DMS 273 treated with DMSO at 0.1 percent for 48 hours (cell line): ENCODE measurements at places on chromosomes 4 and X.

DNA sequence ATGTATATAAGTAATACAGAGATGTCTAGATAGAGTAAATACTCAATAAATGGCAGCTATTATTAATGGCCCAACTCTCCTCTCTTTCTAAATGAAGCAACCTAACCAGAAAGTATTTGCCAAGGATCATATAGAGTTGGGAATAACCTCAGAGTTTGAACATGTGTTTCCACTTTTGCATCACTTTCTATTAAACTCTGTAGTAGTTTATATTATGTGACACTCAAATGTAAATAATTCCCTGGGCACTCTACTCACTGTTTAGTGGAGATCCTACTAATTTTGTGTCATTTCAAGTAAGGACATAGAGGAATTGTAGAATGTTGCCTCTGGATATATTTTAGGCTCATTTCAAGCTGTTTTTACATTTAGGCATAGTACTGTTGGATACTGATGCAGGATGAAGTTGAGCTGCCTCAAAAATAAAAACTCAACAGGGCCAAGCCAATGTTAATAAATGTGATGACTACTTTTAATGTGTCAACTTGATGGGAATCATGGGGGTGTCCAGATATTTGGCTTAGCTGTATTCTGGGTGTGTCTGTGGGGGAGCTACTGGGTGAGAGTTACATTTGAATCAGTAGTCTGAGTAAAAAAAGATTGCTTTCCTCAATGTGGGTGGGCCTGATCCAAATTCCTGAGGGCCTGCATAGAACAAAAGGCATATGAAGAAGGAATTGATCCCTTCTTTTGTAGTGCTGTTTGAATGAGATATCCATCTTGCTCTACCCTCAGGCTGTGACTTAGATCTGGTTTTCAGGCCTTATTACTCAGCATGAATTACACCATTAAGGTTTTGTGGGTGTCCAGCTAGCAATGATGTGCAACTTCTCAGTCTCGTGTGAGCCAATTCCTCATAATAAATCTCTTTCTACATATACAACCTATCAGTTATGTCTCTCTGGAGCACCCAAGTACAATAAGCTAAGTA, 1368.2 kb downstream of the STIM2 start:
- no peak for DNase-seq

DNA sequence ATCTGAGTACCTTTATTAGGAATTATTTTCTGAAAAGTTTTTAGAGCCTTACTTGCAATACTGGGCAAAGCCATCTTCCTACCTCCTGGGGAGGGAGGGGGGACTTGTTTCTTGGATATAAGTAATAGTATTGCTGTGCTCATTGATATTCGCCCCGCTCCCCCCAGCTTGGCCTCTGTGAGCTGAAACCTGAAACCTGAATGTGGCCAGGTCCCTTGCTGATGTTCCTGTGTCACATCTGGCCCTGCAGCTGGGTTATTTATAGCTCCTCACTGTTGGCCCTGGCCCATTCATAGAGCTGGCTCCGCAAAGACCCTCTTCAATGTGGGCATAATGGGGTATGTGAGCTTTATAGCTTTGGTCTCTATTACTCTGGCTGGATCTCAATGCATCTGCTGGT, 59.5 kb downstream of the FRMPD3 start:
- no peak for DNase-seq

- no peak for DNase-seq
Measured at GRCh38 chr4:34412233-34412632, 1832.1 kb downstream of the ARAP2 start.

DNA sequence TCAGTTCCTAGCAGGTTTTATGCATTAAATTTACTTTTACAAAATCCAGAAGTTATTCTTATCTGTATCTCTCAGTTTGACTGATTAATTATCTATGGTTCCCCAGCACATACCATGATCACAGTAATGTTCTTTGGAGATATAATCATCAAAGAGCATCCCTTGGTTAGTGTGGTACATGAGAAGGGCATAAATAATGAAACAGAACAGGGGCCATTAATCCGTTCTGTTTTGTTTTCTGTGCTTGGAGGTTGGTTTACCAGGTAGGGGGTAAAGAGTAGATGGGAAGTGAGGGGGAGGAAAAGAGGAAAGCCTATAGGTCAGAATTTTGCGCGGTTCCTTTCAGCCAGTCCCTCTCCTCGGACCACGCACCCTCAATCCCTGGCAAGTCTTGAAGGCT, 718.7 kb upstream of the TENM3 start:
- DNase-seq: no peak

GRCh38 chr4:155578219-155578618, 88.4 kb upstream of the GUCY1A1 start:
- no peak for DNase-seq

DNA sequence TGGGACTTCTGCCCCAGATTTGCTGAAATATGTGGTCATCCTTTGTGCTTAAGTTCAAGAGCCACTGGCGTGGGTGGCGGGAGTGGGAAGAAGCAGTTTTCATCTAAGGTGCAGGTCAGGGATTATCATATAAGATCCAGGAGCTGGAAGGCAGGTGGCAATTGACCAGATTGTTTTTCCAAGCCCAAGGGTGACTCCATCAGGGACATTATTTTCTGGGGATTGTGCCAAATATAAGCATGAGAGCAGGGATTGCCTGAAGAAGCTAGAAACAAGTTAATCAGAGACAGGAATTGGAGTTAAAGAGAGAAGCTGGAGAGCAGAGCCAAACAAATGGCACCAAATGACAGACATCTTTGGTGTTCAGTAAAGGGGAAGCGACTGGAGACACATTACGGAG, 19.4 kb upstream of the SEL1L3 start:
- no peak for DNase-seq

DNA sequence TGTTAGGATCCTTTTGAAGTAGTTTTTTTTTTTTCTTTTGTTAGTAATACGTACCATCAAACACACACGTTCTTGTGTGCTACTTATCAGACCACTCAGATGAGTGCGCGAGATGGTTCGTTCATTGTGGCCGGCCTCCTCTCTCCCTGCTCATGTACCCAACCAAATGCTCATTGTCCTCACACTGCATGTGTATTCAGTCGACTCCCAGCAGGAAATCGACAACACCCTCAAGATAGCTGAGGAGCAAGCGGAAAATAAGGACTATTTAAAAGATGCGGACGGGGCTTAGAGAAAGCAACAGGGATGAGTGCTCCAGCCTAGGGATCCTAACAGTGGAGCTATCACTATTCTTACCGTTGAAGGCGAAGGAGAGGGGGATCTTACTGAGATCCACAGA, 72.9 kb upstream of the GUCY1A1 start:
- DNase-seq: no peak

DNA sequence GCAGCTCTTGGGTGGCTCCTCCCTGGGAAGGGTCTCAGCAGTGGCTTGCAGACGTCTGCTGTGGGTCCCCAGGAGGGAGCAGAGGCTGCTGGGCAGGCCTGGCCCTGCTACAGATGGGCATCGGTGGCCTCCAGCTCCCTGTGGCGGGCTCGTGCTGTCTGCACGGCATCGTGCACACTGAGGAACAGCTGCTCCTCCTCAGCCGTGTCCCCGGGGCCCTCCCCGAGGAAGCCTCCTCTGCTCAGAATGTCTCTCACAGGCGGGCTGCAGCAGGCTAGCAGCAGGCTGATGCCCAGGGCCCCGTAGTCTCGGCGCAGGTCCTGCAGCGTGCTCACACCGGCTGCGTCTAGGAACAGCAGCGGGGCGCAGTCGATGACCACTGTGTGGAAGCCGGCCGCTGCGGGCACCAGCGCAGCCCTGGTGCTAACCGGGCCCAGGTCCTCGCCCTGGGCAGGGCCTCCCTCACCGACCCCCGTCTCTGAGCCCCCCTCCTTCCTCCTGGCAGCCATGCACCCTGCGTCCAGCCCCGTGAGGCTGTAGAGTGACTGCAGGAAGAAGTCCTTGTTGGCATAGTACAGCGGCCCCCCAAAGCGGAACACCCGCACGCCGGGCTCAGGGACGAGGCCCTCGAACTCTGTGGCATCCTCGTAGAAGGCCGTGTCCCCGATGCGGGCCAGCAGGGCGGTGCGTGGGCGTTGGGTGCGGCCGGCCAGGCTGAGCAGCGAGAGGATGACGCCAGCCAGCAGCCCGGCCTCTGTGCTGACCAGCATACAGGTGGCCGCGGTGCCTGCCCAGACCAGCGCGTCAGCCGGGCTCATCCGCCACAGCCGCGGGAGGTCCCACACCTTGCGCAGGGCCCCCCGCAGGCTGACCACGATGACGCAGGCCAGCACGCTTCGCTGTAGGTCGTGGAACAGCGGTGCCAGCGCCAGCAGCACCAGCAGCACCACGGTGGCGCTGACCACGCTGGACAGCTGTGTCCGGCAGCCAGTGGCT, 2.2 kb downstream of the IDUA start:
- DNase-seq: no peak

- DNase-seq: no peak
Measured at GRCh38 chr4:21954916-21955315, 6.3 kb upstream of the KCNIP4 start.

- no peak for DNase-seq
Measured at GRCh38 chr4:15188605-15189539, 186.6 kb downstream of the CPEB2 start.

- no peak for DNase-seq
Measured at GRCh38 chr4:74397748-74398426, 32.9 kb downstream of the EREG start.

DNA sequence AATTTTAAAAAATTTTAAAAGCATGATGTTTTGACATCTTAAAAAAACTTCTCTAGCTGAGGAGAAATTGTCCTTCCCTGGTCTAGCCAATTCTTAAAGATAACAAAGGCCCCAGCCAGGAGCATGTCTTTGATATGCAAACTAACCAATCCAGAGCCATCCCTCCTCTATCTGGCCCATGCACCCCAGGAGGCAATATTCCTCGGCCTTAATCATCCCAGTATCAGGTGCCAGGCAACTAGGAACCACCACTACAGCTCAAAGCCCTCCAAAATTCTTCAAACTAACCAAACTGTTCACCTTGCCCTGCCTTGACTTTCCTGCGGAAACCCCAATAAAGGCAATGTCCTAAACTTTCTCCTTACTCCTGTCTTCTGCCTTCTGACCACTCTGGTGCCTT, 97.8 kb upstream of the USP9X start:
- DNase-seq: no peak

- no peak for DNase-seq
Measured at GRCh38 chr4:63728480-63729177, 680.6 kb downstream of the TECRL start.

GRCh38 chr4:165991325-165992180, 118.5 kb downstream of the TLL1 start:
- DNase-seq: no peak

DNA sequence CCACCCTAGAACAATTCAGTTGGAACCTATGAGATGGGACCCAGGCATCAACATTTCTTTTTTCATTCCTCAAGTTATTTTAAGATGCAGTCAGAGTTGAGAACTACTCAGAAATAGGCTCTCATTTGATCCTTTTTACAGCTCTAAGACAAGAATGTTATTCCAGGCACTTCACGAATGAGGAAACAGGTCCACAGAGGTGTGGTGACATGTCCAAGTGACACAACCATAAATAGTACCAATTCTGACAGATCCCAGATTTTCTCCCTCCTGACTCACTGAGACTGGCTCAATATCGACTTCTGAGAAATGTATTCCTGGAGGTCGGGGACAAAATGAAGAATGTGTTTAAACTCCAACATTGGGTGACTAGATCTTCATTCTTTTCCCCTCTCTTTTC, 11.1 kb downstream of the TCEANC start:
- no peak for DNase-seq

DNA sequence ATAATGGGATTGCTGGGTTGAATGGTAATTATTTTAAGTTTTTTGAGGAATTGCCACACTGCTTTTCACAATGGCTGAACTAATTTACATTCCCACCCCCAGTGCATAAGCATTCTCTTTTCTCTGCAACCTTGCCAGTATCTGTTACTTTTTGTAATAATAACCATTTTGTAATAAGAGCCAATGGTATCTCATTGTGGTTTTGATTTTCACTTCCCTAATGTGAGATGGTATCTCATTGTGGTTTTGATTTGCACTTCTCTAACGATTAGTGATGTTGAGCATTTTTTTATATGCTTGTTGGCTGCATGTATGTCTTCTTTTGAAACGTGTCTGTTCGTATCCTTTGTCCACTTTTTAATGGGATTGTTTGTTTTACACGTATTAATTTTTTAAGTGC, 213.1 kb upstream of the HDX start:
- DNase-seq: no peak

- DNase-seq: no peak
Measured at GRCh38 chr4:144611850-144612249, 34.1 kb upstream of the HHIP start.

- DNase-seq: no peak
Measured at GRCh38 chrX:40821780-40822179, 86.4 kb upstream of the MED14 start.

GRCh38 chrX:397575-397974, 10.9 kb upstream of the PPP2R3B start:
- no peak for DNase-seq

DNA sequence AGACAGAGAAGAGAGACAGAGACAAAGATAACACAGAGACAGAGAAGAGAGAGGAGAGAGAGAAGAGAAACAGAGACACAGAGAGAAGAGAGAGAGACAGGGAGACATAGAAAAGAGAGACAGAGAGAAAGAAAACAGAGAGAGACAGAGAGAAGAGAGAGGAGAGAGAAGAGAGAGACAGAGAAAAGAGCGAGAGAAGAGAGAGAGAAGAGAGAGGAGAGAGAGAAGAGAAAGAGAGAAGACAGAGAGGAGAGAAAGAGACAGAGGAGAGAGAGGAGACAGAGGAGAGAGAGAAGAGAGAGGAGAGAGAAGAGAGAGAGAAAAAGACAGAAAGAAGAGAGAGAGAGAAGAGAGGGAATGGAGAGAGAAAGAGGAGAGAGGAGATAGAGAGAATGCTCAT, 601.1 kb upstream of the PRKX start:
- DNase-seq: no peak
